ENCODE measurements at places on chromosomes 2 and 18. TPM values are rescaled to one million over a fixed set of nuclear protein-coding genes. Genes with fewer than 3 reads are reported as not detected.

Gene CD8A
- polyA plus RNA-seq = 1,018 TPM

Gene USP14
- 38.0 TPM for polyA plus RNA-seq

Gene ZCCHC2
- polyA plus RNA-seq = 1.8 TPM

Gene MAB21L4
- polyA plus RNA-seq = not detected

Gene ANKRD30B
- polyA plus RNA-seq = not detected

Gene CDCA7
- polyA plus RNA-seq = 0.70 TPM

Gene BOLL
- polyA plus RNA-seq = not detected

Gene SAG
- not detected for polyA plus RNA-seq

Gene SERPINB4
- not detected for polyA plus RNA-seq

Gene RUFY4
- polyA plus RNA-seq = 0.31 TPM

Gene LIMS3
- polyA plus RNA-seq = 0.76 TPM

Gene ZNF24
- polyA plus RNA-seq = 92.9 TPM

Gene COL3A1
- not detected for polyA plus RNA-seq

Gene MDH1B
- polyA plus RNA-seq = 0.06 TPM

Gene GAREM2
- 1.5 TPM for polyA plus RNA-seq

Gene DCTN1
- 80.1 TPM for polyA plus RNA-seq

Gene CACNB4
- polyA plus RNA-seq = not detected

Gene PLCD4
- 0.25 TPM for polyA plus RNA-seq

Gene OTX1
- polyA plus RNA-seq = not detected

Gene KCNG3
- not detected for polyA plus RNA-seq

Gene CD226
- 15.6 TPM for polyA plus RNA-seq

Gene CDK15
- polyA plus RNA-seq = not detected

Gene PTPRN
- polyA plus RNA-seq = 0.27 TPM

Gene ALKAL2
- polyA plus RNA-seq = not detected

Gene PIEZO2
- polyA plus RNA-seq = not detected

Gene SLC35G4
- polyA plus RNA-seq = not detected
